WERI-Rb-1 (cell line): ENCODE measurements at places on chromosomes 7 and 10.

DNA sequence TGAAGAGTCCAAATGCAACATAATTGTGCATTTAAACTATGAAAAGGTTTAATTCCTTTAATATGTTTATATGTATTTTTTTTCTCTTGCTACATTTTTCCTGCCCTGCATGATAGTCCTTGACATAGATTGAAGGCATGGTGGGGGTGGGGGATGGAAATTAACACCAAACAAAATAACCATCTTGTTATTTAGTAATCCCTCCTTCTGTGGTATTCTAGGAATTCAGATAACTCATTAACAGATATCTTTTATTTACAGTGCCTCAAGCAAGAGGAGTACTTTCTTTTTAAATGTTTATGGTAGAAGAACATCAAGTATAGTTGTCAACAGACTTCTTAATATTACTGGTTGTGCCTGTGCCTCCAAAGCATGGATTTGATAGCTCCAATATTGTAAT lies 337.6 kb upstream of the SEMA3A start:
- DNase-seq: no peak

GRCh38 chr10:45246522-45246921 lies 68.9 kb downstream of the OR13A1 start:
- no peak for DNase-seq

- DNase-seq: no peak
Observed at GRCh38 chr10:51406581-51406980, 292.8 kb downstream of the CSTF2T start.

GRCh38 chr7:72099784-72100183 lies 312.4 kb downstream of the CALN1 start:
- DNase-seq: no peak

DNA sequence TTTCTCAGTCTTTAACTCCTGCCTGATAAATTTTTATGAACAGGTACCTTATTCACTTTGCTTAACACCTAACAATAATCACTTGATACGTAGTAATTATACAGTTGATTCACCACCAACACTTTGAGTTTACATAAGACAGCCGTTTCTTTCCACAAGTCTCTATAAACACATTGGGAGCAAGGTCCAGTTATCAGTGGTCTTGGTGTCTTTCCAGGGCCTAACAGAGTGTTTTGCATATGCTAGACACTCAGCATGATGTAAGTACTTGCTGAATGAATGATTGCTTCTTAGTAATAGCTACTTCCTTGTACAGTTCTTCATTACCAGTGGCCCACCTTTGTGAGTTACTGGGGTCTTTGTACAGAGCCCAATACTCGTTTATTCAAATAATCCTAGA lies 6.4 kb downstream of the CLDN12 start:
- no peak for DNase-seq

DNA sequence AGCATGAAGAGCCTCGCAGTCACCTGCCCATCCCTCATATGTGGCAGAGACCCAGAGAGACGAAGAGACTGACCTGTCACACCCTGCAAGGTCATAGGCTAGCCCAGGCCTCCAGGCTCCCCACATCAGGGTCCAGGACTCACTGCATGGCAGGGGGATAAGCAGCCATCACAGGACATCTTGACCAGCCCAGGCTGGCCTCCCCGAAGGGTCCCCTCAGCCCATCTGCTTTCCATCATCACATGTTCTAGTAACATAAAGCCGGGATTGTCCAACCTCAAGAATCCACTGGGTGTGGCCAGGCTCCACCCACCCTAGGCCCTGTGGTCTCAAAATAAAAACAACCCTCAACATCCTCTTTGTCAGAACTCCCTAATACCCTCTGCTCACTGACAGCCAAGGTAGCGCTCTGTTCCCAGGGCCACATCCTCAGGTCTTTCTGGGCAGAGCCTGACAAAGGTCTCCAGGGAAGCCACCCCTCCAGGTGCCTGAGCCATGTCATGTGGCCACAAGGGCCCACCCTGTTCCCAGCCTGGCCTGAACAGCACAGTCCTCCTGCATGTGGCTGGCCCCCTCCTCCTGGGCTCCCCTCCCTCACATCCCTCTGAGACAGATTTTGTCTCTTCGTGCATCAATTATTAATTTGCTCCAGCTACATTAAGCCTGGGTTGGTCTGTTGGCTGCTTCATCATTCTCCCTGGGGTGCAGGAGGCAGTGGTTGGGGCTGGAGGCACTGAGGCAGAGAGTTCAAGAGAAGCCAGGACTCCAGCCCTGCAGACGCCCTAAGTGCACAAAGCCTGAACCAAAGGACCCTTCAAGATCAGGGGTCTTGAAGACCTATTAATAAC lies 131.8 kb upstream of the UNC5B start:
- peak; percentile 15 for DNase-seq

GRCh38 chr7:159115601-159116501 lies 28.8 kb downstream of the VIPR2 start:
- DNase-seq: peak; percentile 75

GRCh38 chr10:810351-810846 lies 120.9 kb upstream of the DIP2C start:
- DNase-seq: peak; percentile 27

DNA sequence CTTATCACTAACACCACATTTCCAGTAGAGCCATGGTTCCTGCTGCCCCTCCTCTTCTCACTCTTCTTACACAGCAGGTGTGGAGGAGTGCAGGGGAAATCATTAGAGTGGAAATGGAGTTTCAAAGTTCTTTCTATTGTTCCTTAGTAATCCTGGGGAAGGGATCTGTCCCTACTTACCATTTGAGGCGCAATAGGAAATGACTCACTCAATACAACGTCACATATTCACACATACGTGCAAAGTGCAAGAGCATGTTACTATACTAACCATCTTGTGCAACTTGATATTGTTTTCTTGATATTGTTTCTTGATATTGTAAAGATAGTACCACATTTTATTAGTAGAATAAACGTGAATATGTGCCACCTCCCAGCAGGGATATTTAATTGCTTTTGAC lies 1010.2 kb downstream of the DNAJB9 start:
- no peak for DNase-seq

GRCh38 chr7:91169830-91170191 lies 94.4 kb upstream of the FZD1 start:
- no peak for DNase-seq

DNA sequence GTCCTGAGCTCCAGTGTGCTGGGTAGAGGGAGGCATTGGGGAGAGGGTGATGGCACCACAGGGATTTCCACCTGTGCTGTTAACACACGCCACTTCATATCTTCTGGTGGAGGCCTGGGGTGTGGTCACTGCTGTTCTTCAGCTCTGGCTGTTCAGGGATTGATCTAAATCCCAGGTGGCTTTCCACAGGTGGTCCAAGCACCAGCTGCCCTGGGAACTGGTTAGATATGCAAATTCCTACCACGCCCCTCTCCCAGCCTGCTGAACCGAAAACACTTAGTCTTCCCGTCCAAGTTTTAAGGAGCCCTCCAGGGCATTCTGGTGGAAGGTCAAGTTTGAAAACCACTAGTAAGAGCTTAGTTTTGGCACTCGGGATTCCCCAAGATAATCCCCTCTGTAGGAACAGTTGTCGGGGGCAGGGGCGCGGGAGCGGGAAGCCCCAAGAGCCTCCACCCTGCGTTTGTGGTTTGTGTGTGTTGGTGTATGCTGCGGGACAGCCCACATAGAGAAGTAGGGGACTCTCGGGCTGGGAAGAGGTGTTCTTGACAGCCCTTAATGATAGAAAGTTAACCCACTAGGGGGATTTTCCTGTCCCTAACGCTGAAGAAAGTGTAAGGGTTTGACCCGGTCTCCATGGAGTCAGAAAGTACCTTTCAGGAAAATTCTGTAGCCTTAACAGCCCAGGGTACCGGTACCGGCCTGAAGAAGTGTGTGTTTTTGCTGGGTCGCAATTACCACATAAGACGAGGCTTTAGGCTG lies 5.1 kb downstream of the DEPP1 start:
- peak; percentile 42 for DNase-seq

GRCh38 chr7:68542831-68543230 lies 1055.4 kb upstream of the AUTS2 start:
- no peak for DNase-seq

- no peak for DNase-seq
Observed at GRCh38 chr10:27251554-27251953, 11.0 kb upstream of the ACBD5 start.

GRCh38 chr7:26419198-26419597 lies 127.5 kb downstream of the SNX10 start:
- peak; percentile 86 for DNase-seq
